ENCODE measurements at places on chromosomes 1 and 21.

GRCh38 chr1:11851180-11851579 is 3.6 kb upstream of the NPPA start:
- no peak for DNase-seq

GRCh38 chr1:182723200-182723599 is 38.8 kb upstream of the RGS8 start:
- no peak for DNase-seq

GRCh38 chr1:175137369-175137768 is 55.2 kb downstream of the KIAA0040 start:
- no peak for DNase-seq

- DNase-seq = no peak
These were observed 176.2 kb downstream of the ADGRL4 start for GRCh38 chr1:78830321-78830720.

- DNase-seq = no peak
These were observed 672 bp downstream of the ENSA start for GRCh38 chr1:150628766-150629114.

DNA sequence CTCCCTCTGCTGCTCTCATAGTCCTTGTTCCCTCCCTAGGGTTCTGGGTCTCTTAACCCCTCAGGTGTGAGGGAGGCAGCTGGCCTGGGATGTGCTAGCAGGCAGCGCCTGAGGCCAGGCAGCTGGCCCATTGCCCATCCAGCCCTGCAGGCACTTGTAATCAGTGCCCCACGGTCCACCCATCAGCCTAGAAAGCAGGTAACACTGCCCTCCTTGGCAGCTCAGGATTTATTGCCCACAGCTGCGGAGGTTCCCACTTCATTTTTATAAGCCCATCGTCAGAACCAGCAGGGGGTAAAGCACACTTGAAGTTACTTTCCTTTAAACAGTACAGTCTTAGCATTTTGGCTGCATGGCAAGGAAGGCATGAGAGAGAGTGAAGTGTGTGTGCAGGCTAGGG is 70.6 kb downstream of the TMEM53 start:
- DNase-seq = no peak

DNA sequence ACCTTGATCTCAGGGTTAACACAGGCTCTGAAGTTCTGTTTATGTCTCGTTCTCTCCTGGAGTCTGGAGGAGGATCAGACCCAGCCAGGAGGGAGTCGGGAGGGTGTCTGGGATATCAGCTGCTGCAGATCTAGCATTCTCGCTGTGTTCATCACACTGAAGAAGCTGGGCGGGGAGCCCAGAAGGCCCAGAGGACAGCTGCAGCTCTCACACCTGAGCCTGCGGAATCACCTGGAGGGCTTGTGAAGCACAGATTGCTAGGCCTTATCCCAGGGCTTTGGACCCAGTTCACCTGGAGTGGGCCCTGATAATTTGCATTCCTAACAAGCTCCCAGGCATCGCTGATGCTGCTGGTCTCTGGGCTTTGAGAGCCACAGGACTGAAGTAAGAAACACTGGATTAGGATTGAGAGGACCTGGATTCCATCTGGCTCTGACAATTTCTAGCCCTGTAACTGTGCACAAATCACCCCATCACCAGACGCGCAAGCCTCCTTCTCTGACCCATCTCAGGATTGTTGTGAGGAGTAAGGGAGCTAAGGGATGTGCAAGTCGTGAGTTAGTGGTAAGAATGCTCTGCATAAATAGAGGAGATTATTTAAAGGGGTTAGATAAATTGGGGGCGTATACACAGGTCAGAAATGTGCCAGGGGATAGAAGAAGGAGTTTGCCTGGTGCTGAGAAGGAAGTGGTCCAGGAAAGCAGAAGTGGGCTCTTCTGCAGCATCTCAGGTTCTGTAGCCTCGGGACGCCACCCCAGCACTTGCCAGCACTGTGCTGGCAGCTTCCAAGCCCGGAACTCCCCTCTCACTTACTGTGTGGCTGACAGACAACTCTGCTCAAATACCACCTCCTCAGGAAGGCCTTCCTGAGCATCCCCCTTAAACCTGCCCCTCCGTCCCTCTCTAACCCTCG is 19.1 kb downstream of the ABCA4 start:
- no peak for DNase-seq

DNA sequence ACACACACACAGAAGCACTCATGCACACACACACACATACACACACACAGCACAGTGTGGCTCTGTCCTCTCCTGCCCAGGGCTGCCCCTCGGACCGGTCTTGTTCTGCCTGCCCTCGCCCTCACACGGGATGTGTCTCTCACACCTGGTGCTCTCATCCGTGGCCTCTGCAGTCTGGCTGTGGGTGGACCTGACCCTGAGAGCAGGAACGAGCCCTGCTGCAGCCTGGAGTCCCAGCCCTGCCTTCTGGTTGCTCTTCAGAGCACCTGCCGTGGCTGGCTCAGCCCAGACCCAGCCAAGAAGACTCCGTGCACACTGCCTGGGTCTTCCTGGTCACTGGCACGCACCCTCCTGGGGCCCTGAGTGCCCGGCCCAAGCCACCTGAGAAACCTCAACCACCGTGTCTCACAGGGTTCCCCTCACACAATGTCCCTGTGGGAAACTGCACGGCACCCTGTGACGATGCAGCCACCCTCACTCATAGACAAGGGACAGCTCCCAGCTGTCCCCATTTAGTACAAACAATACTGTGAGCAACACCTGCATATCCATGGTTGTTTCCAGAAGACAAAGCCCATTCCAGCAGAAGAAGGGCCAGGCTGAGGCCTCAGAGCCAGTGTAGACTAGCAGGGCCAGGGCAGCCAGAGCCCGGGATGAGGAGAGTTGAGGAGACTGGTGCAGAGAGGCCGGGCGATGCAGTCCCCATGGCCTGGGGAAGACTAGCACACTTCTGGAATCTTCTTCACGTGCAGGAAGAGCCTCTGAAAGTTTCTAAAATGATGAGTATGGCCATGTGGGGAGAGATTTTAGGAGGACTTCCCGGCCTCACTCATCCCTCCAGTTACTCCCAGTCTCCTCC is 234.0 kb downstream of the NPHP4 start:
- DNase-seq = no peak

GRCh38 chr1:197638316-197638715 is 137.0 kb downstream of the DENND1B start:
- no peak for DNase-seq

- DNase-seq = peak; percentile 36
These were observed 56.4 kb upstream of the RGS7 start for GRCh38 chr1:241413386-241413785.

GRCh38 chr1:203126866-203127665 is 460 bp upstream of the ADORA1 start:
- DNase-seq = no peak

DNA sequence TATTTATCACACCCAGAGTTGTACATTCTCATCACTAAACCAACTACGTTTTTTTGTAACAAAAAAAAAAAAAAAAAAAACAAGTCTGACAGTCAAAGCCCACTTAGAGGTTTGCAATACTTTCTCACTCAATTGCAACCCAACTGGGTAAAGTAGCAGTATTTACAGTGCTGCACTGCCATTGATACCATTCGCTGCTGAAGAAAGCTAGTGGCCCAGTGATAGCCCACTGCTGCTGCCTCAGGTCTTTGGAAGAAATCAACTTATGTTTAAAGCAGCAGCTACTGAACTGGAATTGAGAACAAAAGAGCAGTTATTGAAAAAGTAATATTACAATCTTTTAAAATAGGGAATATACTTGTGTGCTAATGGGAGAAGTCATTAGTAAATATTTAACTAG is 2.7 kb downstream of the HNRNPU start:
- DNase-seq = no peak

DNA sequence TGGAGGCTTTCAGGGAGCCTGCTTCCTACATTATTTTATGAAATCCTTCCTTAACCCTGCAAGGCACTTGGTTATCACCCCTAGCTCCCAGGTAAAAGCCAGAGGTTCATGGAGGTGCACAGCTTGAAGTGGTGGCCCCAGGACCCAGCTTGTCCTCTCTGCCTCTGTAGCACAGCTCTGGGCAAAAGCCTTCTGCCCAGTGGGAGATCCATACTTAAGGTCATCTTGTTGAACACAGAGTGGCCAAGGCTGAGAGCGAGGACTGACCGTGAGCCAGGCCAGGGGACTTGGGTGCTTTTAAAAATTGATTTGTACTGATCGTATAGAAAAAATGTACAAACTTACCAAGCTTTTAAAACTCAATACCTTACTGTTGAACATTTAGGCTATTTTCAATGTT is 33.4 kb downstream of the KCNA2 start:
- no peak for DNase-seq

- no peak for DNase-seq
These were observed 11.5 kb upstream of the TAS1R2 start for GRCh38 chr1:18870957-18871356.

GRCh38 chr21:23690316-23690715 is 1917.0 kb downstream of the MRPL39 start:
- no peak for DNase-seq

DNA sequence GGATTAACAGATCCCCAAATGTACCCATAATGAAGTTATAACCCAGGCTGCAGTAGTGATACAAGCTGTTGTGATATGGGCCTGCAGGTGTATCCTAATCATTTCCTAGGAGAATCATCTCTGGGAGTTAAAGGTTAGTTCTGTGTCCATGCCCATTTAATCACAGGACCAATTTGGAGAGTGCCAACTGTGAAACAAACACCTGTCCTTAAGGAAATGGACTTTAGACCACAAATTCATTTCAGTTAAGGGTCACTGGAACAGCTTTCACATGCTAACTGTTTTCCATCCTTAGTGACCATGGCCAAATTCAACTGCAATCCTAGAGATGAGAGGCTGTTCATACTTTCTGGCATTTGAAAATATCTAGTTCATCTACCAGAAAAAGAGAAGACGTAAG is 160.9 kb downstream of the GPATCH2 start:
- no peak for DNase-seq

DNA sequence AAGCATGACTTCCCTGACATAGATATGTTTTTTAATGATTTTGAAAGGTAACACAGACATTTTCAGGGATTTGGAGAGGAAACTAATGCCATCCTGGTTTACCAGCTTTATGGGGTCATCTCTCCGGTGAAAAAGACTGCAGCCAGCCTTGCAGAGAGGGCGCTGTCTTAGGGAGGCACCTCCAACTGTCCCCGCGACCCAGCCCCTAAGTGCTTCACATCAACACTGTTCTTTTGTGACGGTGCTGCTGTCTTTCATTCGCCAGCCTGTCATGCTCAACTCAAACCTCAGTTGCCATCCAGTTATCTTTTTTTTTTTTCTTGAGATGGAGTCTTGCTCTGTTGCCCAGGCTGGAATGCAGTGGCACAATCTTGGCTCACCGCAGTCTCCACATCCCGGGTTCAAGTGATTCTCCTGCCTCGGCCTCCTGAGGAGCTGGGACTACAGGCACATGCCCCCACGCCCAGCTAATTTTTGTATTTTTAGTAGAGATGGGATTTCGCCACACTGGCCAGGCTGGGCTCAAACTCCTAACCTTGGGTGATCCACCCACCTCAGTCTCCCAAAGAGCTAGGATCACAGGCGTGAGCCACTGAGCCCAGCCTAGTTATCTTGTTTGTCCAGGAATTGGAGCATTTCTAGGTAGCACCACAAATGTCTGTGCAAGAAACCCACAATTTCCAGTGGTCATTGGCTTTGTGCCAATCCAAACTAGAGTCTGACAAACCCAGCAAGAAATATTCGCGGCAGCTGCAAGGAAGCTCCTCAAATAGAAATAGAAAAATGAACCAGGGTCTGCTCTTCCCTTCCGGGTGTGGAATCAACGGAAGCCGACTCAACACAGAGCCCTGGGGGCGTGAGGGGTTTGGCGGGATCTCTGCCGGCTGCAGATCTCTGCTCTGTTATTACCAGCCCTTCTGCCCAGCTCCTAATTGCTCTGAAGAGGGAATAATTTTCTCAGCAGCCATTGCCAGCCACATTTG is 24.2 kb downstream of the PDE9A start:
- peak; percentile 64 for DNase-seq

GRCh38 chr1:15436881-15437442 is 1.3 kb upstream of the CTRC start:
- no peak for DNase-seq

DNA sequence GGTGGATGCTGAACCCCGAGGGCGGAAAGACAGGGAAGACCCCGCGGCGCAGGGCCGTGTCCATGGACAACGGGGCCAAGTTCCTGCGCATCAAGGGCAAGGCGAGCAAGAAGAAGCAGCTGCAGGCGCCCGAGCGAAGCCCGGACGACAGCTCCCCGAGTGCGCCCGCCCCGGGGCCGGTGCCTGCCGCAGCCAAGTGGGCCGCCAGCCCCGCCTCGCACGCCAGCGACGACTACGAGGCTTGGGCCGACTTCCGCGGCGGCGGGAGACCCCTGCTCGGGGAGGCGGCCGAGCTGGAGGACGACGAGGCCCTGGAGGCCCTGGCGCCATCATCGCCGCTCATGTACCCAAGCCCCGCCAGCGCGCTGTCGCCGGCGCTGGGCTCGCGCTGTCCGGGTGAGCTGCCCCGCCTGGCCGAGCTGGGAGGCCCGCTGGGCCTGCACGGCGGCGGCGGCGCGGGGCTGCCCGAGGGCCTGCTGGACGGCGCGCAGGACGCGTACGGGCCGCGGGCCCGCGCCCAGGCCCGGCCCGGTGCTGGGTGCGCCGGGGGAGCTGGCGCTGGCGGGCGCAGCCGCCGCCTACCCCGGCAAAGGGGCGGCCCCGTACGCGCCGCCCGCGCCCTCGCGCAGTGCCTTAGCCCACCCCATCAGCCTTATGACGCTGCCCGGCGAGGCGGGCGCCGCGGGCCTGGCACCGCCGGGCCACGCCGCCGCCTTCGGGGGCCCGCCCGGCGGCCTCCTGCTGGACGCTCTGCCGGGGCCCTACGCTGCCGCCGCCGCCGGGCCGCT is 20.7 kb downstream of the FOXO6 start:
- peak; percentile 19 for DNase-seq

- DNase-seq = no peak
These were observed 22.9 kb downstream of the CBR1 start for GRCh38 chr21:36092681-36093080.

DNA sequence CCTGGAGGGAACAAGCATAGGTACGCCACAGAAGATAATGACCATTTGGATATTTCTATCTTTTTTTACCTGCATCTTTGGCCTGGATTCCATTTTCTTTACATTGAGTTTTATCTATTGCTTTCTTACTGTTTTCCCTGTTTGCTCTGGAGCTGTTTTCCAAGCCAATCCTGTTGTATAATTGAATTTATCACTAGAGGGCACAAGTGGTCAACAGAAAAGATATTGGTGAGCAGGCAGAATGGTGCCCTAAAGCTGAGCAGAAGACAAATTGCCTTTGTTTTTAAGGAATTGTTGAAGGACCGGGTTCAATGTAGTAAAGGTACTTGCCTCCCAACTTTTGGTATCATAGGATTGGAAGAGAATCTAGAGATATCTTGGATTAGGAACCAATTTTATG is 152.8 kb downstream of the PPP1R12B start:
- peak; percentile 70 for DNase-seq

- peak; percentile 99 for DNase-seq
These were observed 24.8 kb upstream of the RNF19B start for GRCh38 chr1:32989160-32990050.

DNA sequence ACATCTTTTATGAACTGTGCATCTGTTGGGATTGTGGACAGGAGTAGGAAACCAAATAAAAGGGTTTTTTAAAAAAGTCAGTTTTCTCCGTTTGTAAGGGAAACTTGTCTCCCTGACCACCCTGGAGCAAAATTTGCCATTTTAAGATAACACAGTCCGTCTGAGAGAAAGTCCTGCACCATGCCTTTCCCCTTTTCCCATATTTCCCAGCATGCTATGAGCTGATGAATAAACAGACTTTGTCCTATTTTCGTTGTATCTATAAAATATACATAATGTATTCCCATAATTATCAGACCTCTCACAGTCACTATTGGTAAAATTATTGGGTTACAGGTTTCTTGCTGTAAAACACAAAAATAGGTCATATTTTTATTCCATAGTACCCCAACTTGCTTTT is 1.7 kb upstream of the AKT3 start:
- no peak for DNase-seq

- DNase-seq = no peak
These were observed 406 bp downstream of the NME7 start for GRCh38 chr1:169367096-169367685.

Measured in fibroblast of pulmonary artery (primary cell).